Fibroblast of upper back skin (primary cell): ENCODE measurements at places on chromosomes 5 and 9.

DNA sequence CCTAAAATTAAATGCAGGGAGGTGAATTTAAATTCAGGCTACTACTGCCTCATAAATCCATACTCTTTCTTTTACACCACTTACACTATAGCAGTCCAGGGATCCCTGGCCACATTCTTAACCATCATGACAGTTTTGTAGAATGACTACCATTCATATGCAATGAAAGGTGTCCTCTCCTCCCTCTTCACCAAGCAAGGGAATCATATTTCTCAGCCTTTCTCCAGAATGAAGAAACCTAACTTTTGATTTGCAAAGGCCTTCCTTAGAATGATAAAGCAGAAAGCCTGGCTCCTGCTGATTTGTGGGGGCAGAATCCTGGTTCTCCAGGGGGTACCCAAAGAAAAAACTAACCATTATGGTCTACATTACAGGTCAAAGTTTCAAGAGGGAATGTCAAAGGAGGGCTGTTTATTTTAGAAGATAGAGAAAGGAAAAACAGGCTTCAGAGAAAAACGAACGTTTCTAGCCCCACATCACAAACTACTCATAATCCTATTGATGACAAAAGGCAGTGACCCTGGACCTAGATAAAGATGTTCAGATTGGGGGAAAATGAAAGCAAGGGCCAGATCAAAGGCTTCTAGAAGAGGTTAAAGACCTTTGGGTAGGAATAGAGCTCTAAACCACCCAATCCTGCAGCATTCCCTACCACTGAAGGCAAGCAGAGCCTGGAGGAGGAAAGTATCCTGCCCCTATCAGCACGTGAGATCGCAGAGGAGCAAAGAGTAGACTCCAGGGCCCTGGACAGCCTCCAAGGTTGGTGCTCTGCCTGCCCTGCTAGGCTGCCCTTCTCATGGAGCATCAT lies 11.5 kb downstream of the WNT8A start:
- no peak for DNase-seq

DNA sequence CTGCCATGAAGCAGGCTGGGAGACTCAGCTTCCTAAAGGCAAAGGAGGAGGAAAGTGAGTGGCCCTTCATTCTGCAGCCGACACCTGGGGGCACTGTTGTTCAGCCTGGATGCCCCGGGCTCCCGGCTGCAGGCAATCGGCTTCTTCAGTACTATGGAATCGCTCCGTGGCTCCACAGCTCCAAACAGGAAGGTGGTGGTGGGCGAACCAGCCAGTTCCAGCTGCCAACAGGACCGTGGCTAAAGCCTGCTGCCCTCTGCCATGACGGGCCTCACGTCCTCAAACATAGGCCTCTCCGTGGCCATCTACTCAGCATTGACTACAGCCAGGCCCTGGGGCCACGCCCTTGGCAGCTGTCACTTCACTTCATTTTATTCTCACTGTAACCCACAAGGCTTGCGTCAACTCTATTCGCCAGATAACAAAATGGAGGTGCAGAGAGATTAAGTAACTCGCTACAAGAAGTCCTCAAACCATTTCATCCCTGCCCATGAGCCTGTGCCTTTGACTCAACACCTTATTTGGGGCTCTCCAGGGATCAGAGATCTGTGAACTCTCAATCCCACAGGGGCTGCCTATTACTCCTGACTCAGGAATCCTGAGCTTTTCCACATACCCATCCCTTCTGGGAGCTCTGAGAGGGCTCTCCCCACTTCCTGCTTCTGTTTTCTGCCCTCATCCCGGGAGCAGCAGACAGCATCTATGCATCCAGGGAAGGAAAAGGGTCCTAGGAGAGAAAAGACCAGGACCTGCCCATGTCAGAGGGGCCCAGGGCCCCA lies 38.0 kb downstream of the PAX5 start:
- peak; percentile 54 for DNase-seq

- no peak for DNase-seq
Measured at GRCh38 chr9:70065572-70065971, 21.9 kb downstream of the MAMDC2 start.

- no peak for DNase-seq
Measured at GRCh38 chr5:175001876-175002645, 277.7 kb downstream of the MSX2 start.

GRCh38 chr5:116415989-116416388 lies 158.6 kb downstream of the SEMA6A start:
- DNase-seq = no peak

DNA sequence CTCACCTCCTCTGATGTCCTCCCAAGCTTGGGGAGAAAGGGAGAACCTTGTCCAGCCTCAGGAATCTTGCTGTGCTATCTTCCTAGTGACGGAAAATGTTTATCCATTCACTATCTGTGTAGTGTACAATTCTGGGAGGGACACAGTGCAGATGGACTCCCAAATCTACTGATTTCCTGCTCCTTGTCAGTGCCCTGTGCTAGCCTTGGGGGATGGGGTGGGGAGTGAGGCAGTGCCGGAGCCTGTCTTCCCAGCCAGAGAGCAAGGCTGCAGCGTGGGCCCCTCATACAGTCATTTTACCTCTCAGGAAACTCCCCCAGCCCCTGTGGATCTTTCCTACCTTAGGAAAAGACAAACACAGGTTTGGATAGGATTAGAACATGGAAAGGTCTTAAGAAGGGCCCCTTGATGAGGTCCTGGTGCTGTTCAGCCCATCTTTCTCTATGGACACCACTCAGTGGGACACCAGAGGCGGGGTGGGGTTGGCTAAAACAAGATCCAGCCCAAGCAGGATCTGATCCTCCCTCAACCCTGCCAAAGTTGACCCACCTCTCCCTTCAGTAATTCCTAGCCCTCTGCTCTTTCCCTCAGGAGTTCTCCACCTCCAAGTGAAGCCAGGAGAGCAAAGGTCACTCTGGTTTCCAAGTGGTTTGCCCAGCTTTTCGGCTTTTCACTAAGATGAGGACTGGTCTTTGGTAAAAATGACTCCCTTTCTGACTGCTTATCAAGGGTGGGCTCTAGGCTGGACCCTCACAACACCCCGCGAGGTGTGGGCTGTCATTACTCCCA lies 3.4 kb downstream of the DOLK start:
- DNase-seq = no peak

DNA sequence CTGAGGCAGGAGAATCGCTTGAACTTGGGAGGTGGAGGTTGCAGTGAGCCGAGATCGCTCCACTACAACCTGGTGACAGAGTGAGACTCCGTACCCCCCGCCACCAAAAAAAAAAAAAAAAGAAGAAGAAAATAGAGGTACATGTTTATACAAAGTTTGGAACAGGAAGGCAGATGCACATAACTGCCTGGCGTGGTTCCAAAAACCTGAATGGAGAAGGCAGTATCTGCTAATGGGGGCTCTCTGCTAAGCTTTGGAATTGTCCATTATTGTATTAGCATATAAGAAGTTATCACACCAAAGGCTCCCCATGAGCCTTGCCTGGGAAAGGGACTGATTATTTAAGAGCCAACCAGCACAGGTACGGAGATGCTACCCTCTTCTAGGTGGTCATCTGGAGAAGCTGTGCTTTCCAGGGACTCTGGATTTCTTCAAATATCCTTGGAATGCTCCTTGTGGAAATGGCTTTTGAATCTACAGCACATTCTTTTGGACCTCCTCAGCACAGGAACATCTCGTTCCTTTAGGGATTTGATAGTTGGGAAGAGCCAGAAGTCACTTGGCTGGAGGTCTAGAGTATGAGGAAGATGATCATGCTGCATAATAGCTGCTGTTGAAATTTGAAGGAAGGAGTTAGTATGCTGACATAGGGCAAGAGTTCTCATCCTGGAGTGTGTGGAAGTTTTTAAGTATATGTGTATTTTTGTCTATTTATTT lies 42.5 kb upstream of the ABCA1 start:
- DNase-seq = peak; percentile 80

- DNase-seq = peak; percentile 41
Measured at GRCh38 chr9:81264516-81264915, 424.8 kb downstream of the TLE1 start.

GRCh38 chr5:125375143-125375542 lies 628.7 kb upstream of the ZNF608 start:
- DNase-seq = no peak

- peak; percentile 80 for DNase-seq
Measured at GRCh38 chr5:33679791-33680190, 212.0 kb downstream of the ADAMTS12 start.

GRCh38 chr5:23411994-23412393 lies 95.4 kb upstream of the PRDM9 start:
- DNase-seq = peak; percentile 6
